Astrocyte (in vitro differentiated cells and primary cell): ENCODE measurements at places on chromosomes 7 and 10. TPM values are rescaled to one million over a fixed set of nuclear protein-coding genes. Genes with fewer than 3 reads are reported as not detected.
A peak's percentile ranks its signal among the peaks of the same experiment; 100 is the strongest.

GRCh38 chr7:2920956-2921652, 77.0 kb upstream of the GNA12 start:
- DNase-seq, result no peak

GRCh38 chr7:45962861-45963260, 41.8 kb upstream of the IGFBP3 start:
- no peak for DNase-seq

- DNase-seq, result no peak
Measured at GRCh38 chr10:52170776-52171175, 143.3 kb upstream of the DKK1 start.

DNA sequence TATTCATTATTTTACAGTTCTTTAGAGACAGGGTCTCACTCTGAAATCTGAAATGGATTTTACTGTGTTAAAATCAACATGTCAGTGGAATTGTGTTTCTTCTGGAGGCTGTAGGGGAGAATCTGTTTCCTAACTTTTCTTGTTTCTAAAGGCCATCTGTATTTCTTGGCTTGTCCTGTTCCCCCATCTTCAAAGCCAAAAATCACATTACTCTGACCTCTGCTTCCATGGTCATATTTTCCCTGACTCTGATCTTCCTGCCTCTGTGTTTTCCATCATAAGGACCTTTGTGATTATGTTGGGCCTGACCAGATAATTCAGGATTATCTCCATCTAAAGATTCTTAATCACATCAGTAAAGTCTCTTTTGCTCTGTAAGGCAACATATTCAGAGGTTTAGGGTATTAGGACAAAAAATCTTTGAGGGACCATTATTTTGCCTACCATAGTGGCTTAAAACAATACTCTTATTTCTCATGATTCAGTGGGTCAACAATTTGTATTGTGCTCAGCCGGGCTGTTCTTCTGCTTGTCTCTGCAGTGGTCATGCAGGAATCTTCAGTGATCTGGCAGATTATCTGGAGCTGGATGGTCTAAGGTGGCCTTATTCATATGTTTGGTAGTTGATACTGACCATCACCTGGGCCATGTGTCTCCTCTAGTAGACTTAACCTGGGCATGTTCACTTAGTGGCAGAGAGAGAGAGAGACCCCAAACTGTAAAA, 5.7 kb downstream of the ANLN start:
- no peak for DNase-seq

DNA sequence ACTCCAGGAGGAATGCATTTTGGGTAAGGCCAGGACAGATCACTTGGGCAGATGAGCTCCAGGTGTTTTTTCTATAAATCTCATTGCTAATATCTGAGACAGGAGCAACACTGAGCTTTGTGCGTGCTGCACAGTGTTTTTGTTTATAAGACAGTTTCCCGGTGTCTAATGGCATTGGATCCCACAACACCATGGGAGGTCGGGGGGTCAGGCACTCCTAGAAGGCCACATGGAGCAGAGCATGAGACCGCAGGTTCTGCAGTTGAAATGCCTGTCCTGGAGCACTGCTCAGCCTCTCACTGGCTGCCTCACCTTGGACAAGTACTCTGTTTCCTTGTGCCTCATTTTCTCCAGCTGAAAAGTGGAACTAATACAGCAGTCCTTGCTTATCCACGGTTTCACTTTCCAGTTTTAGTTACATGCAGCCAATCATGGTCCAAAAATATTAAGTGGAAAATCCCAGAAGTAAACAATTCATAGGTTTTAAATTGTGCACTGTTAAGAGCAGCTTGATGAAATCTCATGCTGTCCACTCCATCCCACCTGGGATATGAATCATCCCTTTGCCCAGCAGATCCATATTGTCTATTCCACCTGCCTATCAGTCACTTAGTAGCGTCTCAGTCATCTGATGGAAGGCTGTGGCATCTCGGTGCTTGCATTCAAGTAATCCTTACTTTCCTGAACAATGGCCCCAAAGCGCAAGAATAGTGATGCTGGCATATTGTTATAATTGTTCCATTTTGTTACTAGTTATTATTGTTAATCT, 35.2 kb downstream of the ATXN7L1 start:
- no peak for DNase-seq

- no peak for DNase-seq
Measured at GRCh38 chr10:49307921-49308320, 9.0 kb downstream of the C10orf71 start.

DNA sequence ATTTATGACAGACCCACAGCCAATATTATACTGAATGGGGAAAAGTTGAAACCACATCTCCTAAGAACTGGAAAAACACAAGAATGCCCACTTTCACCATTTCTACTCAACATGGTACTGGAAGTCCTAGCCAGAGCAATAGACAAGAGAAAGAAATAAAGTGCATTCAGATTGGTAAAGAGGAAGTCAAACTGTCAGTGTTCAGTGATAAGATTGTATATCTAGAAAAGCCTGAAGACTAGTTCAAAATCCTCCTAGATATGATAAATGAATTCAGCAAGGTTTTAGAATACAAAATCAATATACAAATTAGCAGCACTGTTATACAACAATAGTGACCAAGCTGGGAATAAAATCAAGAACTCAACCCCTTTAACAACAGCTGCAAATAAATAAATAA, 6.9 kb upstream of the ZNF138 start:
- DNase-seq, result no peak

DNA sequence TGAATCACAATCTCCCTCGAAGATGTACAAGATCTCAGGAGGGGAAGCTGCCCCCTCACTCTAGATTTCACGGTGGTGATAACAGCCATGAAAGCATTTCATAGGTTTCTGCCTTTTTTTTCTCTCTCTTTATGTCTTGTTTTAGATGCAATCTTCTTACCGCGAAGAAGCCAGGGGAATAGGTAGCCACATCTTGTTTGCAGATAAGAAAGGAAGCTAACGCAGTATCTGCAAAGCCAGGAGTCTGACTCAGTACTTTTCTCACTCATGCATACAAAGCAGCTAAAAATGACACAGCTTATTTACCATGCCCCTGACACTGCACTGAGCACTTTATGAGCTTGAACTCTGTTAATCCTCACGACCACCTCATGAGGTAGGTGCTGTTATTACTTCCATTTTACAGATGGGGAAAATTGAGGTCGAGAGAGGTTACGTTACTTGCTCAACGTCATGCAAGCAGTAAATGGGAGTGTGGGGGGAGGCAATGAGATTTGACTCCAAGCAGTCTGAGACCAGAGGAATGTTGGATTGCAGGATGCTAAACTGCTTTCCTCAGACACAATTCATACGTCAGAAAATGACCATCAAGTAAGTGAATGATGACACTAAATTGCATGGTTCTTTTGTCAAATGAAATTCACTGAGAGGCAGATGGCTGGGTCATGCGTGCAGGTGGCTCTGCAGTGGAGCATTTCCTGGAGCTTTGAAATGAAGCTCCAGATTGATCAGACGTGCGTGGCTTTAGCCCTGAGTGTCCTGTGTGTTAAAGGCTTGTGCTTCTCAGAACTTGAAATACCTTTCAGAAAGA, 3.3 kb downstream of the MAP3K8 start:
- DNase-seq, result peak; percentile 86

DNA sequence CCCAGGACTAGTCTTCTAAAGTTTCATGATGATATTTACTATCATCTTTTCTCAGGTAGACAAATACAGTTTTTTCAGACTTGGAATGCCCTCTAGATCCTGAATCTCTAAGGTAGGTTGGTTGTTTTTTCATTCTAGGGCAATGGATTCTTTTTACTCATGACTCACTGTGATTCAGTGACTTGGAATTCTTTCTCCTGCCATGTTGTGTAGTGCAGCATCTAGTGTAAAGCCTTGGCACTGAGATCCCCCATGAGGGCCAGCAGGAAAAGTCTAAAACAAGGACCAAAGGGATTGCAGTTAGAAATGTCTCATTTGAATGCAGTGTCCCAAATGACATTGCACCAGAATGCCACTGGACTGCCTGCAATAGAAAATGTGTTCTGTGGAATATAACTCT, 430.4 kb downstream of the NEBL start:
- peak; percentile 61 for DNase-seq

GRCh38 chr10:102511583-102512274, 8.0 kb downstream of the SUFU start:
- no peak for DNase-seq

GRCh38 chr10:131172433-131172832, 139.1 kb downstream of the TCERG1L start:
- DNase-seq, result no peak

GRCh38 chr10:26222563-26222962, 6.0 kb downstream of the GAD2 start:
- no peak for DNase-seq

GRCh38 chr7:2930310-2931033, 86.4 kb upstream of the GNA12 start:
- DNase-seq, result no peak

- DNase-seq, result no peak
Measured at GRCh38 chr7:24716480-24717246, 40.6 kb downstream of the GSDME start.

DNA sequence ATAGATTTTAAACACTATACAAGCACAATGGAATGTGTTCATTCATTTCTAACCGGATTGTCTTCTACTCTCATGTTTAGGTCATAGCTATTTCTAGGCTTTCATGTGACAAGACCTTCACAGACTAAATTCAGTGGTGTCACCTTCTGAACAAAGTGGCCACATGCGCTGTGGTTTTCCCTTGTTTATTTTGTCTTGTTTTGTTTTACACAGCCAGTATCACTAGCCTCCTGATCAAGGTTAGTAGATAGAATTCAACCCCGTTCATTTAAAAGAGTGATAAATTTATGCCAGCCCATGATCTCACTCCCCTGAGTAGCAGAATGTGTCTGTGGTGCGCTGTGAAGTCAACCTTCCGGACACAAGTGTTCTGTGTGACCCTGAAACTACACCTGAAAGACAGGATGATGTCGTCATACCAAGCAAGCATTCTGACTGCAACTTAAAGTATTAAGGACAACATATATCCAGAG, 209.1 kb downstream of the CREB5 start:
- DNase-seq, result no peak

- no peak for DNase-seq
Measured at GRCh38 chr10:27258492-27258837, 17.9 kb upstream of the ACBD5 start.

GRCh38 chr10:128475686-128476367, 349.6 kb upstream of the MKI67 start:
- DNase-seq, result no peak

DNA sequence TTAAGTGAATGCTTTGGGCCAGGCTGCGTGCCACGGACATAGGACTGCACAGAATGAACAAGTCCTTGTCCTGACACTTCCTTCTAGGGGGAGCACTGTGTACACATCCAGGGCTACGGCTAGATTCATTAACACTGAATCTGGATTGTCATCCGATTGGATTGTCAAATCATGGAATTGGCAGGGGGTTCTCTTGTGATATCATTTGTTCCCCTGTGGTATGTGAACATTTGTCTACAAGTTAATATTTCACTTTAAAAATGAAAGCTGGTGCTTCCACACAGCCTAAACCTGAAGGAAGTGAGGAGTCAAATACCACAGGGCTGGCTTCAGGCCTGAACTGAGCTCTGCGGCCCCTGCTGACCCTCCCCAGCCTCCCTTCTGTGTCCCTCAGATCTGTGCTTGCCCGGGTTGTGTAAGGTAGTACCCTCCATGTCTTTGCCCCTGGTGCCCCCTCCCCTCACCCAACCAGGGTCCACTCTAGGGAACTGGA, 75.6 kb downstream of the SNX10 start:
- no peak for DNase-seq

DNA sequence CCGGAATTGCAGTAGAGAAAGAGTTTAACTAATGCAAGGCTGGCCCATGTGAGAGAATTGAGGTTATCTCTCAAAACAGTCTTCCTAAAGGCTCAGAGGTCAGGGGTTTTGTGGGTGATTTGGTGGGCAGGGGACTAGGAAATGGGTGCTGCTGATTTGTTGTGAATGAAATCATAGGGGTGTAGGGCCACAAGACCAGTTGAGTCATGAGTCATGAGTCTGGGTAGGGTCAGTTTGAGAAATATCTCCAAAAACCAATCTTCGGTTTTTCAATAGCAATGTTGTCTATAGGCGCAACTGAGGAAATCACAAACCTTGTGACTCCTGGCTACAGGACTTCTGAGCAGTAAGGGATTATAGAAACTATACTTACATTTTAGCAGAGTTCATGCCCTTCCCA, 460.0 kb upstream of the NRP1 start:
- DNase-seq, result no peak

DNA sequence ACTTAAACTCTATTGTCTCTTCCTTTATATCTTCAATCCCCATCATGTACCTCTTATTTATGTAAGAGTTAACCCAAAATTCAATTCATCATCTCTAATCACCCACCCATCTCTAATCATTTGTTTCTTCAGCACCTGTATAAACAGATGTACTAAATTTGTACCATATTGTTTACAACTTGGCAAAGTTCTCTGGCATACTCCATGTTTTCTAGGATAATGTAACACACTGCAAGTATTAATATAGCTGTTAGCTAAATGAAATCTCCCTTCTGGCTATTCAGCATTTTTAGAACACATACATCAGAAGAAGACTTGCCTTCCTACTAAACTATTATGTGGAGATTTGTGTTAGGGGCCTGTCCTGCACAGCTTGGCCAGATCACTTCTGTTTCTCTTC, 33.1 kb downstream of the MALSU1 start:
- no peak for DNase-seq

DNA sequence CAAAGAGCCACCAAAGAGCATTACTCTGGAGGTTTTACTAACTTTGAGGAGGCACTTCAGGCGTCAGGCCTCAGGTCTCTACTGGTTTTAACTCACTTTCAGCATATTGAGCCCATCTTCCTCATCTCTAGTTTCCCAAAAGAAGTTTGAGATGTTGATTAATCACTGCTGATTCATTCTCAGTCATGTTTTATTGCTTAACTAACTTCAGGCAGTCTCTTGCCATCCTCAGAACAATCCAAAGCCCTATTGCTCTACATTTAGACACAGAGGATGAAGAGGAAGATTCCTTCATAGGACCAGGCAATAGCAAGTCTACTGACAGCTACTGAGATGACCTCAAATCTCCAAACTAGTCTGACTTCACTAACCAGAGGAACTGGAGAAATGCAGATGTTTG, 39.1 kb upstream of the BET1 start:
- peak; percentile 76 for DNase-seq

GRCh38 chr10:131195116-131195515, 116.4 kb downstream of the TCERG1L start:
- no peak for DNase-seq

SFRP5 gene
- 0.14 and 0.16 TPM in 2 replicates for total RNA-seq

PNLIPRP3 gene
- not detected in 2 replicates for total RNA-seq

GIMAP4 gene
- total RNA-seq, result not detected in 2 replicates

TUBAL3 gene
- total RNA-seq, result not detected in 2 replicates

MRC1 gene
- 0.05 and 0.07 TPM in 2 replicates for total RNA-seq

PRKAG2 gene
- 26.9 and 40.7 TPM in 2 replicates for total RNA-seq

POU6F2 gene
- total RNA-seq, result 0.45 and 0.46 TPM in 2 replicates

PRXL2A gene
- 24.3 and 29.9 TPM in 2 replicates for total RNA-seq

SLC26A3 gene
- not detected in 2 replicates for total RNA-seq
